Activated naive CD8-positive, alpha-beta T cell treated with anti-CD3 and anti-CD28 coated beads, Interleukin-2, amount 10 ng/mL, durations not matched to agents 7 days and 5 days (primary cell): ENCODE measurements at places on chromosomes 12 and 14. TPM values are rescaled to one million over a fixed set of nuclear protein-coding genes. Genes with fewer than 3 reads are reported as not detected.

GRCh38 chr12:124842073-124842749 is 21.5 kb downstream of the SCARB1 start:
- DNase-seq, result no peak

- no peak for DNase-seq
These were observed 165.7 kb upstream of the FKBP4 start for GRCh38 chr12:2629051-2629450.

GRCh38 chr12:12803186-12803585 is 10.0 kb upstream of the DDX47 start:
- DNase-seq, result peak; percentile 51

- DNase-seq, result peak; percentile 37
These were observed at the start of gene LRRC9 for GRCh38 chr14:59919570-59920377. Gene LRRC9 (plus strand): TSS chr14:59920144.

GRCh38 chr12:116697716-116698115 is 40.2 kb downstream of the SPRING1 start:
- DNase-seq, result no peak

DNA sequence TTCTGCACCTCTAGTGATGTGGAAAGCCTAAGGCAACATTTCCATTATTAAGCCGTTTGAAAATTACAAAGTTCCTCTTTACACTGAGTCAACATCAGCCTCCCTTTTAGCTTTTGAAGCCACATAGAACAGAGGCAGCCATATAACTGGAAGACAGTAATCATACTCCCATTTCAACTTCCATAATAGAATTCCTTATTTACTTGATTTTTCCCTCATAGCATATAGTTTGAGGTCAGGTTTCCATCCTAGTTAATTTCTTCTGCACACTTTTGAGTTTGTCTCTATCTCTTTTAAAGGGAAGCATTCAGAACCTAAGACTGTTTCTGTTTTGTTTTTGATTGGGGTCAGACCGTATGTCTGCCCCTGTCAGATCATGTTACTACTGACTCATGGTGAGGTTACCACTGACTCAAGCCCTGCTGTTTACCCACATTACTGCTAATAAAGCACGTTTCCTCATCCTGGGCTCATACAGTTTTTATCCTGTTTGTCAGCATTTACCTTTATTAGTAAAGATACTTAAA is 161.0 kb downstream of the SLC38A4 start:
- DNase-seq, result no peak

GRCh38 chr14:61636291-61636690 is 59.0 kb upstream of the HIF1A start:
- DNase-seq, result no peak

- no peak for DNase-seq
These were observed 113.4 kb upstream of the SCAF11 start for GRCh38 chr12:46103559-46104383.

GRCh38 chr12:85836197-85837090 is at the start of gene RASSF9:
Gene RASSF9 (minus strand): TSS chr12:85836409. CDS start chr12:85836201, 208 bp downstream.
- DNase-seq, result no peak

DNA sequence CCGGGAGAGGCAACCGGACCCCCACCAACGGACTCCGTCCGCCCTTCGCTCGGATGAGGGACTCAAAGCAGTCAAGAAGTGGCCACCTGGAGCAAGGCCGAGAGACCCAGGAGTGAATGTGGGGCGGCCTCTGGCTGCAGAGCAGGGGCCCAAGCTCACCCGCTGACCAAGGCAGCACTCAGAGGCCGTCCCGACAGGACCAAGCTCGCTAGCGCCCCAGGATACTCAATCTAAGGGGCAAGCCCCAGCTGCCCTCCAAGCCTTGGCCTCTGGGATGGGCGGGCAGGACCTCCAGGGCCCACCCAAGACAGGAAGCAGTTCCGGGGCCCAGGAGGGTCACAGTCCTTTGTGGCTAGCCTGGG is 936 bp downstream of the AKT1 start:
- no peak for DNase-seq

DNA sequence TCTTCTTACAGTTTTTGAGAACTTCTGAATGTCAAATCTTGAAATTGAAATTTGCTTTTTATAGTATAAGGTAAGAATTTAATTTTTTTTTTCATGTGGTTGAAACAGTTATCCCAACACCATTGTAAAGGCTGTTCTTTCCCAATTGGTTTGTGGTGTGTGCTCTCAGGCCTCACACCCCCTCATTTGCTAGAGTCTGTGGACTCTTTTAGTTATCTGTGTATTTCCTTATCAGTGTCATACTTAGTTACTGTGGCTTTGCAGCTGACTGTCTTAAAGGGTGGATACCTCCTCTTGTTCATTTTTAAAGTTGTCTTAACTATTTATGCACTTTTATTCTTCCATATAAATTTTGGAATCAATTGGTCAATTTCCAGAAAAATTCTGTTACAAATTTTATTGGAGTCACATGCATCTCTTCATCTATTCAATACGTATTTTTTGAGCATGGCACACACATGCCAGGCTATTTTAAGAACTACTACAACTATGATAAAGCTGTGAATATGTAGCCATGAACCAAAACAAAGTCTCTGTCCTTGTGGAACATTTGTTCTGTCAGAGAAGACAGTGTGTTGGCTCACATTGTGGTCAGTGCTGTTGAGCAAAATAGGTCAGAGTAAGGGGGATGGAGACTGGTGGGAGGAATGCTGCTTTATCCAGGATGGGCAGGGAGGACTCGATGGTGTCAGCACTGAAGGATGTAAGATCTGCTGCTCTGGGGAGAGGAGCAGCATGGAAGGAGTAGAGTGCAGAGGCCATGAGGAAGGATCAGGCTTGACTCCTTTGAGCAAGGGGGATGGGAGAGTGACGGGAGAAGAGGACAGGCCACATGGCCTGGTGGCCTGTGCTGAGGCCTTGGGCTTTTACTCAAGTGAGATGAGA is 24.1 kb downstream of the FGF23 start:
- DNase-seq, result no peak

DNA sequence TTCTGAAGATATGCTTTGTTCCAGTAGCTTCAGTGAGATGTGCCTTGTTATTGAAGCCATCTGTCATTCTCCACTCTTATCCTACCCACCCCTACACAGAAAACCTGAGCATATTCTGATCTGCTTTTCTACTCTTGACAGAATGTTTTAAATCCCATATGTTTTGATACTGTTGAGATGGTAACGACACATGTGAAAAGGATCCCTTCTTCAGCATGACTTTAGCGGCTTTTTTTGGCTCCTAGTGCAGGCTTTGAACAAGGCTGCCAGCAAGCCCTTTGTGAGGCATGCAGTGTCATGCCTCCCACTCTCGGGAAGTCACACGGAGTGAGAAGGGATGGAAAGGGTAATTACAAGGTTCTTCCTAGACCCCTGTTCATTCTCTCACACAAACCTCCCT is 228.8 kb upstream of the RGS6 start:
- DNase-seq, result no peak

- DNase-seq, result no peak
These were observed 9.0 kb upstream of the MLEC start for GRCh38 chr12:120677765-120678473.

DNA sequence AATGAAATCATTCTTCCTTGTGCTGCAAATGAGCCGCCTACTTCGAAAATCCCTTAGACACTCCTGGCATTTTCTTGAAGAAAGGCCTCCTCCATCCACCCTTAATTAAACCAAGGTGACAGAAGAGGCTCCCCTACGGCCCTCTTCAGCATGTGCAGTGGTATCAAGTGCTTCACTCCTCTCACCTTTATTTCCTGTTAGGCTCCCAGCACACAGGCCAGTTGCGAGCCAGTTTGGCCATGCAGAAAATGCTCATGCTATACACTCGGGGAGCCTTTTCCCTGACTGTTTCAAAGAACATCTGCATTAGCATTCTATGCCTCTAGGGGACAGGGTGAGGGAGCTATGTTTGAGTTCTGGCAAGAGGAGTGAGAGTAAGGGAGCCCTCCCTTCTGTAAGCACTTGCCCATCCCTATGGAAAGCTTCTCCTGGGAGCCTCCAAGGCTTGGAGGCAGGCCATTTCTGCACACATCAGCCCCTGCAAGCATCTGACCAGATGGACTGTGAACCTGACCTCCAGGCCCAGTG is 291.5 kb downstream of the RPS29 start:
- no peak for DNase-seq

DNA sequence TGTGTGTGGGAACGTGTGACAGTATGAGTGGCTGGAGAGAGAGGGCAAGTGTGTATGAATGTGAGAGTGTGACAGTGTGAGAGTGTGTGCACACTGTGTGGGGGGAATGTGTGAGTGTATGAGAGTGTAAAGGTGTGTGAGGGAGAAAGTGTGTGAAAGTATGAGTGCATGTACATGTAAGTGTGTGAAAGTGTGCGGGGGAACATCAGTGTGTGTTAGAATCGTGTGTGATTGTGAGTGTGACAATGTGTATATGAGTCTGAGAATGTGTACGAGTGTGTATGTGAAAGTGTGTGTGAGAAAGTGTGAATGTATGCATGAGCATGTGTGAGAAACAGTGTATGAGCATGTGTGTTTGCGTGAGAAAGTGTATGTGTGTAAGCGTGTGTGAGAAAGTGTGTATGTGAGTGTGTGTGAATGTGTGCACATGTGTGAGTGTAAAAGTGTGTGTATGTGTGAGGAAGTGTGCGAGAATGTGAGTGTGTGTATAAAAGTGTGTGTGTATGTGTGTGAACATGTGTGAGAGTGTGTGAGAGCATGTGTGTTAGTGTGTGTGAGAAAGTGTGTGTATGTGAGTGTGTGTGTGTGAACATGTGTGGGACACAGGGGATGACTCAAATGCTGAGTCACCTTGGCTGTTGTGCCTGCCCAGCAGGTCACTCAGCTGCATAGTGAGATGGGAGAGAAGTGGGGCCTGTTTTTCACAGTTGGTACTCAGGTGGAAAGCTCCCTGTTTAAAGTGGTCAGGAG is 220.5 kb upstream of the TBX3 start:
- no peak for DNase-seq

The FAIM2 gene
- total RNA-seq, result 0.22 TPM

The TAS2R19 gene
- total RNA-seq, result 2.2 TPM

The HSPB8 gene
- total RNA-seq, result not detected

The SAMD15 gene
- not detected for total RNA-seq

The TSPAN8 gene
- total RNA-seq, result not detected

The DPPA3 gene
- not detected for total RNA-seq

The CAND1 gene
- total RNA-seq, result 152 TPM

The NEUROD4 gene
- total RNA-seq, result not detected
